Dermis blood vessel endothelial cell (primary cell): ENCODE measurements at places on chromosomes 4 and X.

DNA sequence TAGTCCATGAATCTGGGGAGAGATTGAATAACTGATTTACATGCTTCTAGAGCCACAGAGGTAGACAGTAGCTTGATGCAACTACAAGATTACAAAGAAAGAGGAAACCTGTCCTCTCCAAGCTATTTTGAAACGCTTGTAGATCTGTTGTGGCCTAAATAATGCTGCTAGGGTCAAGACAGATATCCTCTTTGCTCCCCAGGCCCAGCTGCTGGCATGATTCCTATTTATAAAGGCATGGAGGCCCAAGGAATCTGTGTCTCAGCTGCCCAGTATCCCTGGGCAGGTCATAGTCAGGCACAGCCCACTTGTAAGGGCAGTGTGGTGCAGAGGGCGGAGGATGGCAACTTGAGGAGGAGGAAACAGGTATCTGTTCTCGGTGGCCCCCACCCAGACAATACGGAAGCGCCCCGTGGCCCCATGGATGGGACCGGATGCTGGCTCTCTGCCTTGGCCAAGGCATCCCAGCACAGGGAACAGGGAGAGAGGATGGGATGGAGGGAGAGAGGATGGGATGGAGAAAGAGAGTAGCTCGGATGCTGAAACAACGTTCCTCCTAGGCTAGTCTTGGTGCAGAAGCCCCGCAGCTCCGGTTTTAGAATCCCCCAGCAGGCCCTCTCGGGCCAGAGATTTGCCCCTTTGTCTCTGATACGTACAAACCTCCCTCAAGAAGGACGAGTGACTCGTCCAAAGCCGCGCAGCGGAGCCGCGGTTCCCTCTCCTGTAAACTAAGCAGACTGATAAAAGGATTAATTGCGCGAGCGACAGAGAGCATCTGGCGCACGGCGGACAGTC is 767 bp upstream of the SMIM20 start:
- DNase-seq = peak; percentile 17

GRCh38 chr4:168659741-168660465 is 163.1 kb downstream of the PALLD start:
- DNase-seq = no peak

GRCh38 chr4:67785528-67785927 is 31.3 kb upstream of the GNRHR start:
- DNase-seq = no peak

DNA sequence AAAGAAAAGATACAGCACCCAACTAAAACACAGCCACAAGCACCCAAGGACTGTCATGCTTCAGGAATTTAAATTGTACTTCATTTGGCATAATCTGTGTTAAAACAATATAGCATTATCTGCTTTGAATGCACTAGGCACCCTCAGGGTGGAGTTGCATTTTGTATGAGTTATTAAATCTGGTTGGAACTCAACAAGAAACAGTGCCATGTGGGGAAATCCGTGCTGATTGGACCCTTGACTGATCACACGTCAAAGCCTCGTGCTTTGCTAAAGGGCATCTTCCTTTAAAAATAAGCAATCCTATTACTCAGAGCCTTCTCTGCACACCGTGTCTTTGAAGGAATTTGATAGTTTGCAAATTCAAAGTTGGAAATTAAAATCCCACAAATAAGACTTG is 35.4 kb downstream of the IGFBP7 start:
- DNase-seq = no peak

- DNase-seq = no peak
Observed at GRCh38 chr4:104501290-104501689, 6.6 kb upstream of the CXXC4 start.

- peak; percentile 53 for DNase-seq
Observed at GRCh38 chrX:101462892-101463291, 22.4 kb upstream of the ARMCX4 start.
